Caco-2 (cell line): ENCODE measurements at places on chromosomes 7 and 10.

GRCh38 chr7:74526780-74527179 lies 73.1 kb downstream of the GTF2IRD1 start:
- DNase-seq = no peak

GRCh38 chr10:129912986-129913695 lies 50.9 kb downstream of the EBF3 start:
- DNase-seq = no peak

DNA sequence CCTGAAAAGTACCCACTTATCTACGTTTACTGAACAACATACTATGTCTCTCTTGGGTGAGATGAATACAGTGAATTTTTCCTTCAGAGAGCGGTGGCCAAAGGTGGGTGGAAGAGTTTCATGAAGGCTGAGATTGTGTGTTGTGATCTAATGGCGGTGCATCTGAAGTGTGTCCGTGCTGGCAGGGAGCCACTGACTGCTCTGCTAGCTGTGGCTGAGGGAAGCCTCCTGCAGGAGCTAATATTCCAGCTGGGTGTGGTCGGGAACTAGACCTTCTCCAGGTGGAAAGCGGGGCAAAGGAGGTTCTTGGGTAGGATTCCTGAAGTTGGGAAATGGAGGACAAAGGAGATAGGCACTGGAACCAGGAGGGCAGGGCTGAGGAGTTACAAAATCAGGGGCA lies 69.2 kb upstream of the GRB10 start:
- no peak for DNase-seq

- DNase-seq = peak; percentile 29
Observed at GRCh38 chr10:127090138-127090537, 106.3 kb downstream of the INSYN2A start.

DNA sequence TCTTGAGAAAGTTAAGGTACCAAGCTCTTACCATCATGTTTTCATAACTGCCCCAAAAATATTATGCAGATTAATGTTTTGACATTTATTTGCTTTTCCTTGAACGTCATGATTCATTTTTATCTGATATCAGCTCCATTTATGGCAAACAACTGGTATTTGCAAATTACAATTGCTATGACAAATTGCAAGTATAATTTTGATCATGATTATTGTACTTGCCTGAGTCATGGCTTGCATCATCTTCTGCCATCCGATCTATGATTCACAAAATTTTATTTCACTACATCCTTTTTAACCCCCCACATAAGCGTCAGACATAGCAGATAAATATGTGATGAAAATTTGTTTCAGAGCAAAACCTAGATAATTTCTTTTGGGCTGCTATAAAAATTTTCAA lies 155.0 kb downstream of the STK31 start:
- DNase-seq = no peak

DNA sequence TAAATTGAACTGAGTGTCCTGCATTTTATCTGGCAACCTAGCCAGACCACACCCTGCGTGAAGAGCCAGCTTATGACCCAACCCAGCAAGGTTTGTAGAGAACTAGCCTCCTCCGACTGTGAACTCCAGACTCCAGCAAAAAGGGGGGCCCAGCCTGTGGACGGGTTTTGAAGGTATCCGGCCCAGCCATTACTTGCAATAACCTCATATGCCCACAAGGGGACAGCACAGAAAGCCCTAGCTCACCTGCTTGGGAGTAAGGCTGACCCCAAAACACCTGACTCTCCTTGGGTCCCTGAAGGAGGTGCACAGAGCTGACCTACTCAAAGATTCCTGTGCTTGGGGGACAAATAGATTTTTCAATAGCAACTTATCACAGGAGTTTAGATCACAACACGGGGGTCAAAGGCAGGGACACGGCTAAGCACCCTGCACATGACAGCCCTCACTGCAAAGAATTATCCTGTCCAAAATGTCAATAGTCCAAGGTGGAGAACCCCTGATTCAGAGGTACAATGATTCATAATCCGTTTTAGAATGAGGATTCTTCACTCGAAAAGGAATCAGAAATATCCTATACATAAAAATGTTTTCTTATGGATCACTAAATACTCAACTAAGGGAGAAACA lies 4.6 kb downstream of the TRPV6 start:
- peak; percentile 53 for DNase-seq

DNA sequence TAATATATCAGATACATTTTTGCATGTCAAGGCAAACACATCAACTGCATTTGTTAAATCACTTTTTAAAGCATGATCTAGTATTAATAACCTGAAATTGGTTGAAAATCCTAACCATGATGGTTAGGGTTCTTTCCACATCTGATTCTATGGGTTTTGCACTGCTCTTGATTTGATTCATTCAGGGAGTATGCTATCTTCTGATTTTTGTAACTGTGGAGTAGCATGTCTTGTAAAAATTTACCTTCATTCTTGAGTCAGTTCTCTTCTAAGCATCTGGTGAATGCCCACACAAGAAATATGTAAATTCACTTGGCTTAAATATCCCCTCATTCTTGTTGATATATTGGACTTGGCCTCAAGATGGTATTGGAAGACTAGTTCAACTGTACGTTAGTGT lies 178.7 kb downstream of the KLF6 start:
- DNase-seq = no peak

DNA sequence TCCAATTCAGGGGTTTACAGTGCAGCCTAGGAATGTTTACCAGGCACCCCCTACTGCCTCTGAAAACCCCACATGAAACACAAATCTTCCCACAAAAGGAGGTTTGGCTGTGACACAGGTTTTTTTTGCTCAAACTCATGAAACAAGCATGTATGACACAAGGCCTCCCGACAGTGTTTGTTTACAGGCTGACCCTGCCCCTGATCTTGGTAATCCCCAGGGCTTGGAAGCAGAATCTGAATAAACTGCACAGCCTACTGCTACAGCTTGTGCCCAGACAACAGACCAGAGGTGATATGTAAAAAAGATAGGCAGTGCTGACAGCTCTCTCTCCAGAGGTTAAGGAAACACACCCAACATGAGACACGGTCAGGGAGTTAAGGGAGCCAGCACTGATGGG lies 184.2 kb downstream of the KMT2E start:
- DNase-seq = no peak

DNA sequence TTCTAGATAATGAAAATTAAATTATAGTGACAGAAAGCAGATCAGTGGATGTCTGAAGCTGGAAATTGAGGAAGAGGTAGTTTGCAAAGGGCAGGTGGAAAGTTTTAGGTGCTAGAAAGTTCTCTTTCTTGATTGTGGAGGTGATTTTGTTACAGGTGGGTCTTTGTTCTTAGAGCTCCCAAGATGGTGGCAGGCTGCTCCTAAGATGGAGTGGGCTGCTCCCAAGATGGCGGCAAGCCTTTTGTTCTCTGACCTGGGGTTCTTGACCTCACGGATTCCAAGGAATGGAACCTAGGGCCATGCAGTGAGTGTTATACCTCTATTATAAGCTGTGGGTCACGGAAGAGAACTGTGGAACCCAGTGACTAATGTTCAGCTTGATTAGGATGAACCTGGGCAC lies 32.5 kb downstream of the SUGCT start:
- no peak for DNase-seq

DNA sequence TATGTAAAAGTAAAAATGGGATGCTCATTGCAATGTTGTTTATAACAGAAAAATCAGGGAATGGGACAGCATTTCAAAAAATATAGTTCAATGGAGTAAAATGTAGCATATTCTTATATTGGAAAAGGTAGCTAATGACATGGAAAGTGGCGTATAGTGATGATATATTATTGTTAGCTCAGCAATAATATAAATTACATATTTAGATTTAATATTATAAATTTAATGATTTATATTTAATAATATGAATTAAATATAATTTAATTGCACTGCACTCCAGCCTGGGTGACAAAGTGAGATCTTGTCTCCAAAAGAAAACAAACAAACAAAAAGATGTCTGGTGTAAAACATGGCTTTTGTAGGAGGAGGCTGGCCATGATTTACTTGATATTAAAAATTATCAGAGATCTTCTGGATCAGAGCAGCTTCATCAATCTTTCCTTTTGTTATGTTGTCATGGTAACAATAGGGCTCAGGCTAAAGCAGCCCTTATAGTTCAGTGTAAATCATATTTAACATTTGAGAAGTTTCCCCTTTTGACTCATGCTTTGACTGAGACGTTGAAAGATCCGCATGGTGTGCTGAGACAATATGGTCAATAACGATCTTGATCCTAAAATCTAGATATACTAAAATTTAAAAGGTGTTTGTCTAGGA lies 23.2 kb downstream of the OR6B1 start:
- DNase-seq = no peak

DNA sequence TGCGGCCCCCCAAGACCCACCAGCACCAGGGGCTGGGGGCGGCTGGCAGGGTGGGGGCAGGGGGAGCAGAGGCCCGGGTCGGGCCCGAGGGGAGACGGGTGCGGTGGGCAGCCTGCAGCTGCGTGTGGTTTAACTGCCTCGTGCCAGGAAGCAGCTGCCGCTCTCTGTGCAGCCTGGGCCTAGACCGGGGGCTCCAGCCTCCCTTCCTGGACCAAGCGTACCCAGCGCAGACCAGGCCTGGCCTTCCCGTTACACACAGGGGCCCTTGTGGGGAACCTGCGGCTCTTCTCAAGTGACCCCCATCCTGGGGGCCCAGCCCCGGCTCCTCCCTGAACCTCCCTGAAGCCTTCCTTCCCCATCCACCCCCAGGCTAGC lies 6.6 kb upstream of the INTS1 start:
- DNase-seq = no peak

DNA sequence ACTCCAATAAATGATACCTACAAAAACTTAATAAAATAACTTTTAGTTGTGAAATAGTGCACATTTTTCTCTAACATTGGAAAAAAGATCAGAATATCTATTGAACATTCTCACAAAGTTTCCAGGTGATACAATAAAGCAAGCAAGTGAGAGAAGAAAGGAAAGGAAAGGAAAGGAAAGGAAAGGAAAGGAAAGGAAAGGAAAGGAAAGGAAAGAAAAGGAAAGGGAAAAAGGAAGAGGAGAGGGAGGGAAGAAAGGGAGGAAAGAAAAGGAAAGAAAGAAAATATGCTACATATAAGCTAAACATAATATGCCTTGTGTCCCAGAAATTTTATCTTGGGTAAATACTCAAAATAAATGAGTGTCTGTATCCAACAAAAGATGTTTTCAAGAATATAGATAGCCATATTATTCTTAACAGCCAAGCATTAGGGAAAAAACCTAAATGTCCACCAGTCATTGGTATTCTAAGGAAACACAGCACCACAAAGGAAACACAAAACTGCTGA lies 510.2 kb upstream of the ZWINT start:
- DNase-seq = no peak

DNA sequence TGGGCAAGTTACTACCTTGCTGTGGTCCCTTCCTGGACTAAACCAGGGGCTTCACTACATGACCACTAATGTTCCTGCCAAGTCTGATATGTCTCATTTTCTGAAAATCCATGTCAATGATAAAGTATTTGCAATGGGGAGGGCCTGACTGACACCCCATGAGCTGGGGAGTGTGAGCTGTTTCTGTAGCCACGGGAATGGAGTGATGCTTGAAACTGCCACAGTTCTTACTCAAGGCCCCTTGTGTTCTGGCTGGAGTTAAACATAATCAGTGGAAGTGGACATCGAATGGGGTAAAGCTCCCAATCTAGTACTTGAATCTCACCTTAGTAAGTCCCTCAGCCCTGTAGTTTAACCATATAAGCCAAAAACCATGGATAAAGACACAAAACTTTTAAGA lies 61.9 kb upstream of the PDLIM1 start:
- no peak for DNase-seq

DNA sequence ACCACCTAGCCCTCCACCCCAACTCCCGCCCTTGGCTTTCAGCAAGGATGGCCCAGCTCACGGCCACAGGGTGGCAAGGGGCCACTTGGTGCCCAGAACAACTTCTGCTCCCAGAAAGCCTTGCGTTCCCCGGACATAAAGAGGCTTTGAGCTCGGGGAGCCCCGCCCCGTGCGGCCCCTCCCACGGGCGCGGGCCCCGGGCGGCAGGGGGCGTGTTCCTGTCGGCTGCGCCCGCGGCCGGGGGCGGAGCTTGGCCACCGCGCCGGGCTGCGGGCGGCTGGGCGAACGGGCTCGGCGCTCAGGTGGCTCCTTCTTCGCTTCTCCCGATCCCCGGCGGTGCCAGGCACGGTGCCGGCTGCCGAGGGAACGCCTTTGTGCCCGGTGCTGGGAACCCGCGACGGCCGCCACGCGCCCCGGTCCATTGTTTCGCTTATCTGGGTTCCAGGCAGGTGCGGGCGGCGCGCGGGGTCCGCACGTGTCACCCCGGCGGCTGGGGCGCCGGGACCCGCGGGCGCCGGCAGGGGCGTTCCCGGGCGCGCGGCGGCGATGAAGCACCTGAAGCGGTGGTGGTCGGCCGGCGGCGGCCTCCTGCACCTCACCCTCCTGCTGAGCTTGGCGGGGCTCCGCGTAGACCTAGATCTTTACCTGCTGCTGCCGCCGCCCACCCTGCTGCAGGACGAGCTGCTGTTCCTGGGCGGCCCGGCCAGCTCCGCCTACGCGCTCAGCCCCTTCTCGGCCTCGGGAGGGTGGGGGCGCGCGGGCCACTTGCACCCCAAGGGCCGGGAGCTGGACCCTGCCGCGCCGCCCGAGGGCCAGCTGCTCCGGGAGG lies at the start of gene NFE2L3:
Gene NFE2L3, plus strand, starts transcription at position 246 of the 829 bp plus-strand sequence. Its CDS starts 301 bp downstream, at position 547.
- DNase-seq = peak; percentile 79

- no peak for DNase-seq
Observed at GRCh38 chr7:155602750-155603149, 41.7 kb upstream of the RBM33 start.

GRCh38 chr10:55897490-55897921 lies 463.6 kb downstream of the ZWINT start:
- no peak for DNase-seq

GRCh38 chr7:99822731-99823718 lies 4.8 kb upstream of the CYP3A43 start:
- DNase-seq = no peak

- no peak for DNase-seq
Observed at GRCh38 chr10:22554461-22555182, 159.8 kb downstream of the PIP4K2A start.
